Small intestine (tissue), 16 donors: ENCODE measurements at places on chromosomes 7 and 10. TPM values are rescaled to one million over a fixed set of nuclear protein-coding genes. Genes with fewer than 3 reads are reported as not detected.

DNA sequence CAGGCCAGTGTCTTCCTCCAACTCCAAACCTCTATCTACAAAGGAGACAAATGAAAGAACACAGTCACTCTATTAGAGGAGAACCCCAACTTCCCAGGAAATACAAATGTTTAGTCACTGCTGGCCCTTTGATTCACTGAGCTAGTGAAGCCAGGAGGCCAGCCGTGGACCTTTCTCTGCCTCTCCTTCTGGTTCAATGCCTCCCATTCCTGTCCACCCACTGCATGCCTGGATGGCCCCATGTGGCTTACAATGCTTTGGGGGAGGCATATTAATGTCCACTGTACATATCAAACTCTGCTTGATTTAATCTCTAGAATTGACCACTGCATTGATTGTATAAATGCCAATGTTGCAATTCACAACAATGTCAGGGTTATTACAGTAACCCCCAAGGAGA lies 687.3 kb downstream of the KCNMA1 start:
- no peak for DNase-seq

GRCh38 chr7:54215424-54215823 lies 326.8 kb upstream of the VSTM2A start:
- DNase-seq = no peak

DNA sequence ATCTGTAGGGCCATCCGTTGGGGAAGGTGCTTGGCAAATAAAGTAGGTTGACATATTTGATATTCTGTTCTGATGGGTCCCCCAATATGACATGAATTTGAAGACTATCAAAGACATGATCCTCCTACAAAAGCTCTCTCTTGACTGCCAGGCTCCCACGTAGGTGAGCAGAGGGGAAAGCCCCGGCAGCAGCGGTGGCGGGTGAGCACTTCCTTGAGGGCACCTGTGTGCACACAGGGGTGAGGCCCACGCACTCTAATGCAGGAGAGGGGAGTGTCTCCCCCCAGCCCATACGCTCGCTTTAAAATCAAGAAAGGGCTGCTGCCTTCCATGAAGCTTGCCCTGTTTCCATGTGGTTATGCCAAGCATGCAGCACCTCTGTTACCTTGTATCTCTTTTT lies 100.4 kb downstream of the TAX1BP1 start:
- no peak for DNase-seq

DNA sequence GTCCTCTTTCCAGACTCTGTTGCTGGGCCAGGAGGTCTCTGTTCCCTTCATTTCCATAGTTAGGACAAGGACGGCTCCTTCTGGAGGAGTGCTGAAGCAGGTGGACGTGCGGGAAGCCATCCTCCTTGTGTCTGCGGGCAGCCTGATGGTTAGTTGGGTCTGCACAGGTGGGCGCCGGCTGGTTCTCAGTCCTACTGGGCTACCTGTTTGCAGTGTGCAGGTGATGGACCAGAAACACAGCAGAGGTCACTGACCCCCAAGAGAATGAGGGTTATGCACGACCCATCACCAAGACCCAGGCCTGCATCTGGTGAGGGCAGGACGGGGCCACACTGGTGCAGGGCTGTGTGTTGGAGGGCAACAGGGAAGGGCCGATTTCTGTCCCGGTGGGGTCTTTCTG lies 7.8 kb downstream of the RARRES2 start:
- DNase-seq = no peak

- peak; percentile 40 for DNase-seq
Observed at GRCh38 chr10:34522546-34522945, 292.6 kb downstream of the PARD3 start.

DNA sequence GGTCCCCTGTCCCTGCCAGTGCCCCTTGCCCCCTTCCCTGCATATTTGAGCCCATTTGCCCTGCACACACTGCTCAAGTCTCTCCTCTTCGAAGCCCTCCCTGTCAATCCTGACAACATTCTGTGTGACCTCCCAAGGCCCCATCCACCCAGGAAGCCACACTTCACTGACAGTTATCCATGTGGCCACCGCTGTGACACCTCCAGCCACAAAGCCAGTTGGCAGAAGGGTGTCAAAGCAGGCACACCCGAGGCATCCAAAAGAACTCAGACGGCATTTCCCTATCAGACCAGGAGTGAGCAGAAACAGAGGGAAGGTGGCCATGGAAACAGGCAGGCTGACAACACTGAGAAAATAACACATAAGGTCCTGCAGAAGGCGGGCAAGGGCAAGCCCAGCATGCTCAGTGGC lies 4.6 kb downstream of the POLM start:
- DNase-seq = no peak

- no peak for DNase-seq
Observed at GRCh38 chr10:3323865-3324498, 151.4 kb upstream of the PITRM1 start.

- peak; percentile 29 for DNase-seq
Observed at GRCh38 chr7:21504021-21504420, 38.8 kb upstream of the DNAH11 start.

- no peak for DNase-seq
Observed at GRCh38 chr7:4556868-4557793, 125.0 kb upstream of the FOXK1 start.

GRCh38 chr7:36001546-36001945 lies 151.5 kb upstream of the EEPD1 start:
- DNase-seq = no peak

DNA sequence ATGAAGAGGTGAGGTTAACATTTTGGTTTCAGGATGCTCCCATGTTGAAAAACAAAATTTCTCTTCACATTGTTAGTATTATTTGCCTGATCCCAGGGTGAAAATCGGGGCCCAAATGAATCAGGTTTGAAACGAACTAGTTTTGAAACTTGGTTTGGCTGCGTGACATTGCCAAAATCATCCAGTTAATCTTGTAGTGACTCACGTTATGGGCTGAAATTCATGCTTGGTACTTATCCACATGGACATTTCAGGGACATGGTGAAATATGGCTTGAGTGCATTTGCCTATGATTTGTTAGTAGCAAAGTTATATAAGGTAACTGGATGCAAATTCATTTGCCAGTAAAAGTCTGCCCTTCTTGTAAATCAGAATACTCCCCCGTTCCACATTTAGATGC lies 97.3 kb downstream of the CFAP58 start:
- DNase-seq = no peak

- peak; percentile 39 for DNase-seq
Observed at GRCh38 chr7:85154282-85154937, 32.4 kb downstream of the SEMA3D start.

DNA sequence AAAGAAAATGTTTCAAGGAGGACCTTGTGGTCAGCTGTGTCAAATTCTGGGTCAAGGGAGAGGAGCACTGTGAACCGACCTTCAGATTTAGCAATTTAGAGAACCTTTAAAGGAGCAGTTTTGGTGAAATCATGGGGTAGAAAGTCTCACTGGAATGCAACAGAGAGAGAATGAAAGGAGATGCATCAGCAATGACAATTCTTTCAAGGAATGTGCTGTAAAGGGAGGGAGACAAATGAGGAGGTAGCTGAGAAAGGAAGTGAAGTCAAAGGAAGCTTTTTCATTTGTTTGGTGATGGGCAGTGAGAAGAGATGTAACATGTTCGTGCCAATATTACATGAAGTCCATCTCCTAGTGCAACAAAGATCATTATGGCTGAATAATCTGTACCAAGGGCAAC lies 166.0 kb downstream of the TSPAN12 start:
- DNase-seq = no peak

GRCh38 chr10:46321770-46322169 lies 35.0 kb downstream of the ANTXRL start:
- no peak for DNase-seq

The WEE2 gene
- 2.1 TPM for polyA plus RNA-seq

The IFIT2 gene
- 4.2 TPM for polyA plus RNA-seq

The TRIM73 gene
- 2.1 TPM for polyA plus RNA-seq

The SYPL1 gene
- 104 TPM for polyA plus RNA-seq

The PRSS37 gene
- not detected for polyA plus RNA-seq

The ADCYAP1R1 gene
- polyA plus RNA-seq = not detected

The PPP1R9A gene
- 0.89 TPM for polyA plus RNA-seq

The STEAP1 gene
- polyA plus RNA-seq = 1.6 TPM

The CDC14C gene
- not detected for polyA plus RNA-seq

The FAM25A gene
- polyA plus RNA-seq = not detected
